Fibroblast of villous mesenchyme (primary cell): ENCODE measurements at places on chromosomes 7 and 10. TPM values are rescaled to one million over a fixed set of nuclear protein-coding genes. Genes with fewer than 3 reads are reported as not detected.

DNA sequence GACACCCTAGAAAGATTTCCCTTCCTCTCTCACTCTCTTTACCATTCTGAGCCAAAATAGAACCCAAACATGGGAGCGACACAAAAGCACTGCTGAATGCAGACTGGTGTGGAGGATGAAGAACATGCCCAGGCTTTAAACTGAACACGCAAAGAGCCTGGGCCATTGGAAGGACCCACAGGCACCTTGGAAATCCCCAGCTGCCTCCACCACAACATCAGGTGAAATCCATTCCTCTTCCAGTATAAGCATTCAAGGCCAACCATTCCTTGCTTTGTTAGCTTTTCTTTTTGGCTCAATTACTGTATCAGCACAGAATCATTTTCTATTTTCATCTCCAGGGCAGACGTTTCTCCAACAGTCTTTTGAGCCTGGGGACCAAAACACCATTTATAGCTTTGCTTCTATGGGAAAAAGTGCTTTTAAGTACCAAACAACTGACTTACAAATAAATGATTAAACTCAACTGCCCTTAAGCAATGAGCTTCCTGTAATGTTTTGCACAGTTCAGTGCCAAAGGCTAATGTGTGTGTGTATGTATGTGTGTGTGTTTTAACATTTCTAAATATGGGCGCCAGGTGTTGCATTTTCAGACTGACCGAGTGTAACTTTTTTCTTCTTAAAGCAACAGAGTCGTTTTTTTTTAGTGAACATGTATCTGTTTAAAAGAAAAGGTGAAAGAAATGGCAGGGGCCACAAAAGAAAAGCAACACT is 16.2 kb upstream of the BLNK start:
- peak; percentile 23 for DNase-seq

DNA sequence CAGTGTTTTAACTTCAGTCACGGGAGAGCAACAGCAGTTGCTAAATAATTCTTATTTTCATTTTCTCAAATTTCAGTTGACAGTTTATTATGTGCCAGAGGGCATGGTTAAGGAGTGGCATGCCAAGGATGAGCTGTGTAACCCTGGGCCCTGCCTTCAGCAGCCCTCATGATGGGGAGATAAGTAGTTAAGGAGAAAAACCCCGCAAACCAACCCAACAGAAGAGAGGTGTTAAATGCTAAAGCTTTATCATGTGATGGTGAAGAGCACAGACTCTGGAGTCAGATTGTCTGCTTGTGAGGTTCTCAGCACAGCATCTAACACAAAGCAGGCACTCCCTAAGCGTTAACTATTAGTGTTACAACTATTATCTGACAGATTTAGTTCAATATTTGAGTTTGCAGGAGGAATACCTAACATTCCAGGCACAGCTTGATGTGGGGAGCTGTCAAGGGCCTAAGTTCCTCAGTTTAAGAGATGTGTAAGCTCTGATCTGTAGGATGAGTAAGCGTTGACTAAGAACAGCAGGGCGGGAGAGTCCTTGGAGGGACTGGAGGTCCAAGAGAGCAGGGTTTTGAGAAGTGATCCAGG is 29.6 kb downstream of the STAM start:
- DNase-seq = peak; percentile 95

- peak; percentile 80 for DNase-seq
Measured at GRCh38 chr10:24465891-24466818, 257.2 kb downstream of the KIAA1217 start.

The VPS50 gene
- total RNA-seq = 28.3 and 45.8 TPM in 2 replicates

- no peak for DNase-seq
Measured at GRCh38 chr7:11804621-11805020, 27.4 kb downstream of the THSD7A start.

The NDUFA5 gene
- total RNA-seq = 28.0 and 43.2 TPM in 2 replicates

DNA sequence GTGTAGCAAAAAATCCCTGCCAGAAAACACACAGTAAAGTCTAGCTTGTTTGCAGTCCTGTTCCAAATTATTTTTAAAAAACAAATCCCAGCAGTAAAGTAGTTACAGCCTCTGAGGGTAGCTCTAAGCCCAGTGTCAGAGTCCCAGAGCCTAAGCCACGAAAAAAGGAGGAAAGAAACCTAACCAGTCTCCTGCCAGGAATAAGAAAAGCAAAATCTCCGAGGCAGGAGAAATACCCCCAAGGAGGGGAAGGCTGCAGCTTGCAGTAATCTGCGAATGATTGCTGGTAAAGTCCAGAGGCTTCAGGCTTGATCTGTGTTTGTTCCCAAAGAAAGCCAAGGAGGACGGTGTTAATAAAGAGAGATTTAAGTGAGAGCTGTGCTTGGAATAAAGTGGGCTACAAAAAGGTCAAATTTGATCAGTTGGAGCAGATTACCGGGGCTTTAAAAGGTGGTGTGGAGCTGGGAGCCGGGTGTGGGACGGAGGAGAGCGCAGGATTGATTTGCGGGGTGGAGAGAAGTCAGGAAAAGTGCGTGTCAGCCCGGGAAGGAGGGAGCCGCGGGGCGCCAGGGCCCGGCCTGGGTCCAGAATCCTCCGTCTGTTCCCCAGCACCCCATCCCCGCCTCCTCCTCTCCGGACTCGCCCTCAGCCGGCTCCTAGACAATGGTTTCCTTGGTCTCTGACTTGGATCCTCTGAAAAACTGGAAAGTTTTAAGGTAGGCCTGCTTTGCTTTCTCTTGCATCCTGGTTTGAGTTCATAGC is 219.4 kb upstream of the CELF2 start:
- no peak for DNase-seq

- no peak for DNase-seq
Measured at GRCh38 chr7:85341973-85342372, 155.1 kb upstream of the SEMA3D start.

GRCh38 chr7:38819463-38819862 is 89.5 kb downstream of the VPS41 start:
- no peak for DNase-seq

DNA sequence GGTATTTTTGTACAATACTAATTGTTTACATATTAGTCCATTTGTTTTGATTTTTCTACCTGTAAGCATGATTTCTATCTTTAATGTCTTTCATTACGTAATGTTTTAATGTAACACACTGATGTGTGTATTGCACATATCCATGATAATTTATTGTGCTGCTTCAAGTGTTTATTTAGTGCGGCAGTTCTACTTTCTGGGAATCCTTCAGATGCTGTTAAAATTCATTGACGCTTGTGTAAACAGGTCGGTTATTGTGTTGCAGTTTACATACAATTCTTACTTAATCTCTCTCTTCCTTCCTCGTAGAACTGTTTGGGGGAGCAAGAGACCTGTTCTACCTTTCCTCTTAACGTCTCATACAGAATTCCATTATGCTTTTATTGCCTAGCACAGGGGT is 6.9 kb downstream of the TMEM60 start:
- DNase-seq = peak; percentile 62

GRCh38 chr10:70982443-70982842 is 94.1 kb upstream of the PCBD1 start:
- DNase-seq = peak; percentile 37

DNA sequence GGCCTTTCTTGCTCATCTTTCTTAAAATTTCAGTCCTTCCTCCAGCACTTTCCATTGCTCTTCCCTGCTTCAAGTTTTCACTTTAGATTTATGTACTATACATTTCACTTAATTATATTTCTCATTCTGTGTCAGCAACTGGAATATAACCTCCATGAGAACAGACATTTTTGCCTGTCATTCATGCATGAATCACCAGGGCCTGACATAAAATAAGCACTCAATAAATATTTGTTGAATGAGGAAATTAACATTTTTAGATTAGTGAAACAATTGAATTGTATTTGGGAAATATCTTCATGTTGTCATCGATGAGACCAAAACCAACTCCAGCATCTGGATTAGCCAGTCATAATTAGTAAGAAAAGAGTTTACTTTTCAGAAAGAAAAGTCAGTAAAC is 6.1 kb downstream of the SAMD9L start:
- no peak for DNase-seq

DNA sequence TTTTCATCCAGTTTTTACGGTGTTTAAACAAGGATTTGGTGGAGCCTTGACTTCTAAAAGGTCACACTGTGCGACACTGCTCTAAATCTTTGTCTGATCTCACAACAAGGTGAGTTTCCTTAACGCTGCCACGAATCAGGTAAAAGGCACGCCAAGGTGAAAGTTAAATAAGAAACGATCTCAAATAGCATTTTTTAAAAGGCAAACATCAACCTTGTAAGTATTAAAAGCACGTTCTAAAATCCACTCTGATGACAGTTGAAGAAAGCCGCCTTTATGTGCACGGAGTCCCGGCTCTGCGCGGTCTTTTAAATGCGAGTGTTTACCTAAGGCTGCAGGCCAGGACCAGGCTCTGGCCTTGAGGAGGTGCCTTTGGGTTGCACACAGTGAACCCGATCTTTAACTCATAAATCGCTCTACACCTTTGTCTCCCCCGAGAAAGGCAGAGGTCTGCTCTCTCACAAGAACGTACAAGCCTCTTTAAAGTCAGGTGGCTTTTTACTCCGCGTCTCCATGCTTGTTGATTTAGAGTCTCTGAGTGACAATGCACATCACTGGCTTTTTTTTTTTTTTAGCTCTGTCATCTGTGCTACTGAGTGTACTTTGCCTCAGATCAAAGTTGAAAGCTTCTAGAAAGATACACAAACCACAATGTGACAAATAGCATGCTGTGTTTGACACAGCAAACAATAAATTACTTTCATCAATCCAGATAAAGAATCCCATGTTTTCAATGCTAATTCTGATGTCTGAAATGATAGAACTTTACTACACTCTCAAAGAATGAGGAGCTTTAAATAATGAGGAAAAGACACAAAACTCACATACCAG is 25.9 kb upstream of the RNF32 start:
- no peak for DNase-seq

The GPR26 gene
- not detected in 2 replicates for total RNA-seq

DNA sequence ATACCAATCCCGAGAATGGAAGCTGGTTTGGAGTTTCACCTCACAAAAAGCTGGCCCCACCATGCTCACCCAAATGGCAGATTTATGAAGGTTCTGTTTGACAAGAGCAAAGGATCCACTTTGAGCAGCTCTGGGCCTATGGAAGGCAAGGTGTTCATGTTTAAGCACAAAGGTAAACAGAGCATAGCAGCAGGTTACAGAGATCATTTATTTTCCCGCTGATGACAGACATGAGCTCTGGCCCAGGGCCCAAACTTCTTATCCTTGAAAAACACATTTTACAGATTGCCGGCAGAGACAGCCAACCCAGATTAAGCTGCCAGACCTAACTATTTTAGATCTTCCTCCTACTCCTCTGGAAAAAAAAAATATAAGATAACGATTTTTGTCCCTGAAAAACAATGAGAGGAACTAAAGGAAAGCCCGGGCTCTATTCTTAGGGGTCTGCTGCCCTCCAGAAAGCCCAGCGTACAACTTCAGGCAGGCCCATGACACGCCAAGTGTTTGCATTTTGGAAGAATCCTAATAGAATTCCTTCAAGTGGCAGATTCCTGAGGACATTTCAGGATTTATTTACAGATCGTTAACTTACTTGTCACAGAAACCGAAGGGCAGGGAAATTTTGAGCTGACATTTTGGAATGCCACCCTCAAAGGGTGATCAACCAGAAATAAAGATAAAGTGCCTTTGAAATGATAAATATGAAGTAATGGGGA is 40.0 kb downstream of the SYPL1 start:
- no peak for DNase-seq

DNA sequence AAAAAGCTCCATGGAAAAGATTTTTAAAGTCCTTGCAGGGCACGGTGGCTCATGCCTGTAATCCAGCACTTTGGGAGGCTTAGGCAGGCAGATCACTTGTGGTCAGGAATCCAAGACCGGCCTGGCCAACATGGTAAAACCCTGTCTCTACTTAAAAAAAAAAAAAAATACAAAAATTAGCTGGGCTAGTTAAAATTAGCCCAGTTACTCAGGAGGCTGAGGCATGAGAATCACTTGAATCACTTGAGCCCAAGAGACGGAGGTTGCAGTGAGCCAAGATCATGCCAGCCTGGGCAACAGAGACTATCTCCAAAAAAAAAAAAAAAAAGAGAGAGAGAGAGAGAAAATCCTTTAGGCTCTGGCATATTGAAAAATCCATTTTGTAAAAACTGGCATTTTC is 61.9 kb downstream of the CCDC6 start:
- DNase-seq = no peak

DNA sequence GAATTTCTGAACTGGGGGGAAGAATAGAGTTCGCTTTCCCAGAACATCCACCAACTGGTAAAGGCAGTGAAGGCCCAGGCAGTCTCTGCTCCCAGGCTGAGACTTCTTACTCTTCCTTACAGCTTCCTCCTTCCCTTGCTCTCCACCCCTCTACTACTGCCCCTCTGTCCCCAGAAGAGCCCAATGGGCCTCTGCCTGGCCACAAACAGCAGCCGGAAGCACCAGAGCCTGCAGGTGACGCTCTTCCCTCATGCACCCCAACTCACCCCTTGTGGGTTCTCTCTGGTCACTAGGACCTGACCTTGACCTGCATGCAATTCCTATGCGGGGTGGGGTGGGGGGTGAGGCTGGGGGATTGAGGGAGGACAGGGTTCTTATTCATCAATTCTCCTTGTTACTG is 16.5 kb downstream of the FAM131B start:
- DNase-seq = no peak

DNA sequence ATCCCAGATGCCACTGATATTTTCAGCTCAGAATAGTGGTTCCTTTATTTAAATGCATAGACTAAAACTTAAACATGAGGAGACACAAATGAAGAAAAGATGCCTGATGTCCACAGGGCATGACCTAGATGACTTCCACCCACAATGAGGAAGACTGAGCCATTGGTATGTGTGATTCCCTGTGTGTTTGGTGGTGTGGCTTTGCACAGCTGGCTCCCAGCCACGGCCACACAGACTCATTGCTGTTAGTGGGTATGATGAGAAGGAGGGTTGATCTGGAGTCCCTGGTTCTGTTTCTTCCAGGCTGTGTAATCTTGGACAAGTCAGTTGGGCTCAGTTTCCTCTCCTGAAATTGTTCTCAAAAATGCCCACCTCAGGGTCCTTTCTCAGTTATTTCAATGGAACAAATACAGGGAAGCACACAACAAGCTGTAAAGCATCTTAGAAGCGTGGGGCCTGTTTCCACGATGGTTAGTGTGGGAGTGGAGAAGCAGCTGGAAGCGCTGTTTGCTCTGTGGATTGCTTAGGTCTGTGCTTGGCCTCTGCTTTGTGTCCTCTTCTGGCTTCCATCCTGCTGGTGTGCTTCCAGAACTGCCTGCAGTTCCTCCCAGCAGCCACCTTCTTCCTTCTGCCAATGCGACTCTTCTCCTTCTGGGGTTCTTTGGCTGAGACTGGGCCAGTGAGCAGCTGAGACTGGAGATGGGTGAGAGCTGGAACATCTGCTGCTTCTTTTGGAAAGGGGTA is 303.7 kb downstream of the BMPER start:
- DNase-seq = no peak

The ANKRD2 gene
- total RNA-seq = 0.32 and 0.86 TPM in 2 replicates
